Hair follicular keratinocyte (primary cell): ENCODE measurements at places on chromosomes 7 and 10. TPM values are rescaled to one million over a fixed set of nuclear protein-coding genes. Genes with fewer than 3 reads are reported as not detected.

ASB10 gene
- total RNA-seq = not detected in 2 replicates

PAPOLB gene
- not detected in 2 replicates for total RNA-seq

GDF10 gene
- total RNA-seq = not detected in 2 replicates

MYL10 gene
- not detected in 2 replicates for total RNA-seq

AKR1C8 gene
- not detected in 2 replicates for total RNA-seq

PDZD7 gene
- 0.23 and 0.94 TPM in 2 replicates for total RNA-seq
